ENCODE measurements at places on chromosomes 11 and 22.

DNA sequence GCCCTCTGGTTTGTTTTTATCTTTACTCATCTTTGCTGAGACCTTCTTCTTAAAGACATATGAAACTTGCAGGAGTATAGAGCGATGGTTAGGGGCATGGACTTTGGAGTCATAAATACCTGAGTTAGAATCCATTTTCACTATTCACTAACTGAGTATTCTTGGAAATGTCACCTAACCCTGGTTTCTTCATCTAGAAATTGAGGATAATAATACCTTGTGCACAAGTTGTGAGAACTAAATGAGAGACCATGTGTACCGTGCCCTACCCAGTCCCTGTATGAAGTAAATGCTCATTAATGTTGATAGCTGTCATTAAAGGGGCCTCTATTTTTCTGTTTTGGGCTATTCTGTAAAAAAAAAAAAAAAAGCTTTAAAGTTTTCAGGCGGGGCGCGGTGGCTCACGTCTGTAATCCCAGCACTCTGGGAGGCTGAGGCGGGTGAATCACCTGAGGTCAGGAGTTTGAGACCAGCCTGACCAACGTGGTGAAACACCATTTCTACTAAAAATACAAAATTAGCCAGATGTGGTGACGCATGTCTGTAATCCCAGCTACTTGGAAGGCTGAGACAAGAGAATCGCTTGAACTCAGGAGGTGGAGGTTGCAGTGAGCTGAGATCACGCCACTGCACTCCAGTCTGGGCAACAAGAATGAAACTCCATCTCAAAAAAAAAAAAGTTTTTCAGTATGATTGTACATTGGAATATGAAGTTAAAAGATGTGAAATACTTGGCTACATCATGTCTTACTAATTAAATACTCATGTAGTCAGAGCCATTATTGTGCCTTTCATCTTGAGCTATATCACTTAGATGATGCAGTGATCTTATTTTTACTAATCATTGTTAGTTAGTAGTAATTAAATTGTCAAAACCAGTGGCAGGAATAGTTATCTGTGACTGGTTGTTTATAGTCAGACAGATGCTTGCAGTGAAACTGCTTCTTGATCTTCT is 95.0 kb downstream of the AMOTL1 start:
- no peaks in the 10 kb centered on the region for H3K4me1 ChIP-seq
- no peak for DNase-seq
- no peaks in the 10 kb centered on the region for H3K36me3 ChIP-seq
- H3K27ac ChIP-seq, result no peak overlapping the region
- H3K27me3 ChIP-seq, result no peaks in the 10 kb centered on the region

DNA sequence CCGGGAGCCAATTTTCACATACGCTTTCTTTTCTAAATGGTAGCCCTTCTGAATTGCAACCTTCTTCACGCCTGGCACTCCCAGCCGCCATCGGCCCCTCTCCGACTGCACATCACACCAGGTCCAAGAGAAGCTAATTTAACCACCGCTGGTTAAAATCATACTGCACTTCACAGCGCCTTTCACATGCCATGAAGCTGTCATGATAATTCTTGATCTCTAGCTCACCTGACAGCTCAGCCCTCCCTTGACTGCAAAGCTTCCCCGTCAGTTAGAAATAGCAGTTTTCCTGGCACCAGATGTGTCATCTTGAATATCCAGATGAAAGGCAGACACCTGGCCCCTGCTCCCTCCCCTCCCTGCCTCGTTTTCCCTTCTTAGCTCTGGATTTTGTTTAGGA is 101.4 kb downstream of the ARL14EP start:
- no peak overlapping the region for H3K4me3 ChIP-seq
- no peaks in the 10 kb centered on the region for H3K27me3 ChIP-seq
- H3K4me1 ChIP-seq, result no peaks in the 10 kb centered on the region

DNA sequence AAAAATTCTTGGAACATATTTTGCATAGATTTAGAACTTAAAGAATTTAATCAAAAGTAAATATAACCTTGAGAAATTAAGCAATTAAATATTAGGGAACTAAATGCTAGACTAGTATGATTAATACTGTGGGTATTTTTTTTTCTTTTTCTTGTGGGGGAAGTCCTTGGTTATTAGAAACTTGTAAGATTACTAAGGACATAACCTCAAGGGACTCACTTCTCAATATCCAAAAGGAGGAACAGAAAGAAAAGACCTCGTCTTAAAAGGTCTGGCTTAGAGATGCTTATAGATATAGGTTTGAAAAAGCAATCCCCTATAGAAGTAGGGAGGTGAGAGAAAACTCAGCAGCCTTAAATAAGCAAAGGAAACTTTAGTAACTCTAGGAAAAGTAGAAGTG is 368.5 kb downstream of the INSC start:
- H3K27ac ChIP-seq, result no peak overlapping the region
- H3K4me3 ChIP-seq, result no peak overlapping the region
- no peaks in the 10 kb centered on the region for H3K27me3 ChIP-seq
- no peaks in the 10 kb centered on the region for H3K4me1 ChIP-seq
- no peaks in the 10 kb centered on the region for H3K36me3 ChIP-seq

DNA sequence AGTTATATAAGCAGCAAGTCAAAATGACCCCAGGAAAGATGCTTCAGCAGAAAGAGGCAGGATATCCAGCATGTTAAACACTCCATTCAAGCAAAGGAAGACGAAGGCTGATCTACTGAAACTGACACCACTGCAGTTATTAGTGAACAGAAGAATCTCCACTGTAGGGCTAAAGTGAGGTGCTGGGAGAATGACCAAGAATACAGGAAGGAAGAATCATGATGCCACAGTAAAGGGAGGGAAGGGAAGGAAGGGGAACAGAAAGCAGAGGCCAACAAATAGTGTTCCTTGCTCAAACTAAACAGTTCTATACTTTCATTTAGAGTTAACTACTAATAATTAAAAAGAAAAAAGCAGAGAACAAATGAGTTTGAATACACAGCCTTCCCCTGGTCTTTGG is 92.5 kb downstream of the SIK3 start:
- H3K4me1 ChIP-seq, result peaks cover 5% of the 10 kb centered on the region
- H3K27ac ChIP-seq, result no peak overlapping the region
- no peak overlapping the region for H3K4me3 ChIP-seq
- no peaks in the 10 kb centered on the region for H3K27me3 ChIP-seq

- peaks cover 6% of the 10 kb centered on the region for H3K4me1 ChIP-seq
- no peak overlapping the region for H3K4me3 ChIP-seq
- no peaks in the 10 kb centered on the region for H3K36me3 ChIP-seq
These were observed 36.0 kb upstream of the CSNK1E start for GRCh38 chr22:38353142-38353629.

- H3K4me1 ChIP-seq, result no peaks in the 10 kb centered on the region
- no peak for DNase-seq
- no peaks in the 10 kb centered on the region for H3K27me3 ChIP-seq
- H3K36me3 ChIP-seq, result no peaks in the 10 kb centered on the region
- no peak overlapping the region for H3K27ac ChIP-seq
- H3K4me3 ChIP-seq, result no peak overlapping the region
These were observed 37.1 kb downstream of the SVIP start for GRCh38 chr11:22792497-22792896.

GRCh38 chr11:8749202-8749601 is 66.6 kb downstream of the RPL27A start:
- no peak overlapping the region for H3K27ac ChIP-seq
- no peaks in the 10 kb centered on the region for H3K4me1 ChIP-seq
- no peak for DNase-seq
- H3K36me3 ChIP-seq, result no peaks in the 10 kb centered on the region
- no peak overlapping the region for H3K4me3 ChIP-seq

GRCh38 chr11:110621826-110622225 is 90.4 kb downstream of the ARHGAP20 start:
- H3K27me3 ChIP-seq, result no peaks in the 10 kb centered on the region
- no peaks in the 10 kb centered on the region for H3K4me1 ChIP-seq
- no peak overlapping the region for H3K4me3 ChIP-seq
- H3K27ac ChIP-seq, result no peak overlapping the region
- DNase-seq, result no peak

DNA sequence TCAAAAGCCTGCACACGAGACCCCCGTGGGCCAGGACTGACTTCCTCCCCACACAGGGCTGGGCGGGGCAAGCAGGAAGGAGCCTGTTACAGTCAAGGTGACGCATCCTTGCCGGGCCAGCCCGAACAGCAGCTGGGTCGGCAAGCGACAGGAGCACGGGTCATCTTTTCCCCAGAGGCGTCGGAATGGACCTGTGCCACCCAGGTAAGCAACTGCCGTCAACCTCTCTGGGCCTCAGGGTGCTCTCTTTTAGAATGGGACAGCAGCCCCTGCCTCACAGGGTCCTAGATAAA is at the start of gene CYTH4:
Gene CYTH4 (plus strand): TSS at position 124 of the 293 bp plus-strand sequence. CDS start 62 bp downstream, at position 186.
- no peak for DNase-seq
- no peaks in the 10 kb centered on the region for H3K27me3 ChIP-seq
- H3K36me3 ChIP-seq, result no peaks in the 10 kb centered on the region

- H3K4me1 ChIP-seq, result peaks cover 11% of the 10 kb centered on the region
- no peaks in the 10 kb centered on the region for H3K36me3 ChIP-seq
- H3K4me3 ChIP-seq, result no peak overlapping the region
- no peak for DNase-seq
These were observed 42.7 kb downstream of the KCNJ1 start for GRCh38 chr11:128824191-128825049.

GRCh38 chr11:111733016-111733415 is 33.2 kb downstream of the PPP2R1B start:
- peaks cover 44% of the 10 kb centered on the region for H3K4me1 ChIP-seq
- H3K36me3 ChIP-seq, result no peaks in the 10 kb centered on the region
- H3K27me3 ChIP-seq, result no peaks in the 10 kb centered on the region

All from left lung (tissue), 14 donors.